AG08396 (cell line): ENCODE measurements at places on chromosomes 1 and 21.

DNA sequence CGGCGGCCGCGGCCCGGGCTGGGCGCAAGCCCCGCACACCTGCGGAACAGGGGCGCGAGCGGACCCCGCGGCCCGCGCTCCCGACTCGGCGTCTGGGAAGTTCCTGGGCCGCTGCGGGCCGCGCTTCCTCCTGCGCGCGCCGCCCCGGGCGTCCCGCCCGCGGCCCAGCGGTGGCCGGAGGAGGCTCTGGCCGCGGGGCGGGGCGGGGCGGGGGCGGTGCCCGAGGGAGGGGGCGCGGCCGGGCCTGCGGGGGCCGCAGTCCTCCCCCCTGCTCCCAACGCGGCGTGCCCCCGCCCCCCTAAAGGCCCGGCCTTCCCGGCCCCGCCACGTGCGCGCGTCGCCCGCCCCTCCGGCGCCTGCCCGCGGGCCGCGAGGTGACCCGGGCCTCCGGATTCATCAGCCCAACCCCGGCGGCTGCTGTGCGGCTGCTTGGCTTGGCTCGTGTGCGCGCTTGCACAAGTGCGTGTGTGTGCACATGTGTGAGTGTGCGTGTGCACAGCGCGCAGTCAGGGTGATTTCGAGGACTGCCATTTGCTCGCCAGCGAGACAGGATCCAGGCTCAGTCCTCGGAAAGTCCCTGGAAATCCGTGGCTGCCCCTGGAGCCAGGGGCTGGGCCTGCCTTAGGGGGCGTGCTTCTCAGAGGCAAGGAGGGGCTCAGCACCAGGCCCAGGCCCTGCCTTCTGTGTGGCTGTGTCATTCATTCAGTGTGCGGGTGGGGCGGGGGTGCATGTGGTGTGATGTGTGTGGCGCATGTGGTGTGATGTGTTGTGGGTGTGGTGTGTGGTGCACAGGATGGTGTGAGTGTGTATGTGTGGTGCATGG, at the start of gene C2CD2:
Gene C2CD2, minus strand, starts transcription at position 188 of the 823 bp plus-strand sequence. CDS start 370 bp downstream, outside the sequence.
- peak; percentile 98 for DNase-seq

DNA sequence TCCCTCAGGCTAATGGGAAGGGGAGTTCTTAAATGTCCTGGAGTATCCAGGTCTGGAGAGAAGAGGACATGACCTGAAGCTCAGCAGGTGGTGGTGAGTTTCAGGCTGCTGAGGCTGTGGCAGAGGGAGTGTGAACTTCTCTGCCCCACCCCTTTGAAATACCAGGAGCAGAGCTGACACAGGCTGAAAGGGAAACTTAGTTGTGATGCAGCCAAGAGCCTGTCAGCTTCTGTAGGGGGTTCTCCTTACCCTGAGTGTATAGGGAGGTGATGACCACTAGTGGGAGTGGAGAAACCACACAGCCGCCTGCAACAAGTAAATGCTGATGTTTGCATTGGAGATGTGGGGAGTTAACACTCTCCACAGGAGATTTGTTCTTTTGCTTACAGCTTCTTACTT, 152.3 kb downstream of the FCRL5 start:
- no peak for DNase-seq

- DNase-seq = peak; percentile 79
Observed at GRCh38 chr1:20486457-20487235, 636 bp upstream of the CAMK2N1 start.

DNA sequence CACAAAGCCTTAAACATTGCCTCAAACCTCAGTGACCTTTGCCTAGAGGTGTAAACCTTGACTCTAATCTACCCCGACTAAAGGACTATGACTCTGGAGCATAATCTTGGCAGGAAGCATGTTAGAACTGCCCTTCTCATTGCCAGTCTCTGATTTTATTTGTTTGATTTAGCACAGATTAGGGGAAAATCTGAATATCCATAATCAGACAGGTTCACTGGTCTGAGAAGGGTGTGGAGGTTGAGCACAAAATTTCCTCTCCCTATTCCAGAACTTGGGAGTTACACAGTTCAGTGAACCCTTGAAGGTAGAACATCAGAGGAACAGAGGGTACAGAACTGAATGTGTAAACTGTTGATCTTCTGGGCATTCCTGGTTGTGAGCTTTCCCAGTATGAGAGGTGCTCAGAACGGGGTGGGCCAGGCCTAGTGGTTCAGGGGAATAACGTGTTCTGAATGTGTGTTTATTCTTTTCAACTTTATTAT, 8.3 kb upstream of the PSMB4 start:
- no peak for DNase-seq

- DNase-seq = no peak
Observed at GRCh38 chr1:226203240-226203639, 16.7 kb upstream of the ACBD3 start.

- DNase-seq = no peak
Observed at GRCh38 chr1:155898888-155899287, 12.3 kb downstream of the RIT1 start.
